ENCODE measurements at places on chromosomes 3 and 15.
A peak's percentile ranks its signal among the peaks of the same experiment; 100 is the strongest.

DNA sequence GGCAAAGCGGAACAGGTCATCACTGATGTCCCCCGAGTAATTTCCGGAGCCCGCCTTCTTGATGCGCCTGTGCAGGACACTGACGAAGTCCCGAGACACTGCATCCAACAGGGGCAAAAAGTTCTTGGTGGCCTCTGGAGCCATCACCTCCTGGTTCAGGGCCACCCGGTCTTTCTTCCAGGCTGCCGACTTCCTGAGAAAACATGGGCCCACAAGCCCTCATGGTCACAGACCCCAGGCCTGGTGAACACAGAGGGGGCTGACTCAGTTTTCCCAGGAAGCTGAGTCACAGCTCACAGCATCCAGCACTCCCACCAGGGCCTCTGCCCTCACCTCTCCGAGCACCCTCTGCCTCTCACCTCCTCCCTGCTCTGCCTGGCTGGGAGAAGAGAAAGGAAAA is 22.4 kb downstream of the CYP11A1 start:
- no peak for DNase-seq

- DNase-seq: peak; percentile 62
Measured at GRCh38 chr3:177320765-177321247, 123.5 kb upstream of the TBL1XR1 start.

GRCh38 chr15:65881766-65882434 is 12.6 kb downstream of the RAB11A start:
- no peak for DNase-seq

DNA sequence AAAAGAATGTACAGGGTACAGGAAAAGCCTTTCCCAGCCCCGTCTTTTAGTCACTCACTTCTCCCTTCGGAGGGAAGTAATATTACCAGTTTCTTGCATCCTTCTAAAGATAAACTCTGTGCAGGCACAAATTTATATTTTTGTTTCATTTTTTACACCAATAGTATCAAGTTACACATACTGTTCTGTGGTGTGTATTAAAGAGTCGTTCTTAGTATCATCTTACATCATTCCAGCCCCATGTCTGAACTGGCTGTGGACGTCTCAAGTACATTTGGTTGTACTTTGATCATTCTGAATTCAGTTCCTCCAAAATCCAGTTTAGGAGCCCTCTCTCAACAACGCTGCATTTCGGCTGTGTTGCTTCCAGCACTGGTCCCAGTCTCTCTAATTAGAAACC is 68.7 kb downstream of the LMLN start:
- DNase-seq: no peak

DNA sequence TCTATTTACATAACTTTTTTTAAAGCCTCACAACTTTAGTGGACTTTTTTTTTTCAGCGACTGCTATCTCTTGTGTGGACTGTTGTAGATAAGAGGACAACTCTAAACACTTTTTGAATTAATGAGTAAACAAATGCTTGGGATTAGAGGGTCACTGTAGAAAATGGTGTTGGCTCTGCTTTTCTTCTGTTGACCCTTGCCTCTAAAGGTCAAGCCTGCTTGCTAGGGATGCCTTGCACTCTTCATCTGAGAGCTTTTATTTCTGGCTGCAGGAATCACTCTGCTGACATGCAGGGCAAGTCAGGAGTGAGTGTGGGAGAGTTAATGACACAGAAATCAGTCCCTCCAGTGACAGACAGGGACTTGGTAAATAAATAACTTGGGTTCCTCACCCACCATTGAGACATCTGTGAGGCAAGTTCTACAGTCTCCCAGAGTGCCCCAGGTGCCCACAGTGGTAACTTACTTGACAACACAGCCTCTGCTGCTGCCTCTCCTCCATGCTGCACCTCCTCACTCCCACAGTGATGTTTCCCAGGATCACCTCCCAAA is 390.1 kb downstream of the IL20RB start:
- no peak for DNase-seq

- peak; percentile 75 for DNase-seq
Measured at GRCh38 chr3:12947504-12948369, 106.4 kb upstream of the RPL32 start.

DNA sequence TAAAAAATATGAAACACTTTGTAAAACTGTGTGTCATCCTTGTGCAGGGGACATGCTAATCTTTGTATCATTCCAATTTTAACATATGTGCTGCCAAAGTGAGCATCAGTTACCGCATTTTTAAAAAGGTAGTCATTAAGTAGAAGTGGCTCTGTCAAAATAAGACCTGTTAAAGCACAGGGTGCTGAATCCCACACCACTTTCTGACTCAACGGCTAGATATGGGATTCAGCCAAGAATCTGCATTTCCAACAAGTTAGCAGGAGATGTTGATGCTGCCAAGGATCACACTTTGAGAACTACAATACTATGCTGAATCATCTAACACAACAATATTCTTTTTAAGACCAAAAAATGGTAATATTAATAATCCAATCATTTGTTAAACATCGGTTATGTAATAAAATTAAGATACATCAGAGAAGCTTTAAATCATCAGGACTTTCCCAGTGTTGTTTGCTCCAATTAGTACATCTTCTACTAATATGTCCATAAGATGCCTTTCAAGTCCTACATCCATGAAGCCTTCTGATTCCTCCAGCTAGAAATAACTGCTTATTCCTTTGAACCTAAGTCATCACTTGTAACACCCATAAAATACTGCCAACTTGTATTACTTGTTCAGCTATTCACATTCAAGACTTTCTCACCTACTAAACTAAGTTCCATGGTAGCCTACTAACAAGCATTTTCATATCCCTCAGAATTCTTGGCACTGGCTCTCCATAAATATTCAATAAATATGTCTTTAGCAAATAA is 71.1 kb downstream of the TBL1XR1 start:
- no peak for DNase-seq

GRCh38 chr3:120092474-120092873 is 1.8 kb downstream of the GSK3B start:
- DNase-seq: no peak

DNA sequence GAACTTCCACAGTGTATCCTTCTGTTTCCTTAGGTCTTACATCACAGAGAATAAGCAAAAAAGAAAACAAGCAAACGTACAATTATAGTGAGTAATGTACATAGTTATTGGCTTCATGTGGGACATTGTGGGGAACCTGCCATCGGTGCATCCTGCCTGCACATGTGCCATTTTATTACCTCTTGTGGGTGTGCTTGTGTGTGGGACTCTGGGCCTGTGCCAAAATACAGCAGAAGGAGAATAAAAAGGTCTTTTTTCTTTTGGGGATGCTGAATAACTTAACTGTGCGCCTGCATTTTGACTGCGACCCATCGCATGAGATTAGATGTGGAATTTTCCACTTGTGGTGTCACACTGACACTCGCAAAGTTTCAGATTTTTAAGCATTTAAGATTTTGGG is 169.6 kb upstream of the DCBLD2 start:
- no peak for DNase-seq

- no peak for DNase-seq
Measured at GRCh38 chr3:37985637-37986320, 4.8 kb upstream of the VILL start.

- no peak for DNase-seq
Measured at GRCh38 chr3:121970047-121970446, 52.0 kb downstream of the ILDR1 start.

DNA sequence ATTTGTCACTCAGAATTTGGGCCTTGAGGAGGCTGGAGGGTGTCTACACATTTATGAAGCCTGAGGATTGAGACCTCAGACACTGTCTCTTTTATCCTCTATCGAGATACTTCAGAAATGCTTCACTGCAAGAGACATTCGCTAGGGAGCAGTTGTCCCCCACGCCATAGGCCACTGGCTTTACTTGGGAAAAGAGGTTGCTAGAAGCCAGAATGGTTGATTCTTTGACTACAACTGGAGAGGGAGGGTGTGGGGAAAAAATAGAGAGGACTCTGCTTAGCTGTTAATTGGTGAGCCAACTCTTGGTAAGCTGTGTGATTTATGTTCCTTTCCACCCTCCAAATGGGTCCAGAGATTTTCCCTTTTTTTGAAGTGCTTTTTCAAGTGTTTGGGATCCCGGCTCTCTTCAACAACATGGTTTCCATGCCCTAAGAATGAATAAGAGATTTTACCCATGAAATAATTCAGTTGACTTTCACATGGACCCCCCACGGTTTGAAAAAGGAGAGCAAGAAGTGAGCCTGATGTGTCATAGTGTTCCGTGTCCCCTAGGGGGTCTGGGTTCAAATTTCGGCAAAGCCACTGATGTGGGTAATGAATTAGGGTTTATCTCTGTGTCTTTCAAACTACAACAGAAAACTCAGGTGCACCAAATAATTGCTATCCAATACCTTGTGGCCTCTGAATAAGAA is 2.7 kb downstream of the BOC start:
- peak; percentile 61 for DNase-seq

GRCh38 chr3:171606151-171606751 is 146.0 kb upstream of the TNIK start:
- no peak for DNase-seq

GRCh38 chr3:131275556-131275955 is 106.0 kb upstream of the NUDT16 start:
- no peak for DNase-seq

- DNase-seq: no peak
Measured at GRCh38 chr3:102447272-102447671, 12.5 kb downstream of the ZPLD1 start.

- DNase-seq: no peak
Measured at GRCh38 chr3:153573481-153573880, 411.5 kb downstream of the RAP2B start.

DNA sequence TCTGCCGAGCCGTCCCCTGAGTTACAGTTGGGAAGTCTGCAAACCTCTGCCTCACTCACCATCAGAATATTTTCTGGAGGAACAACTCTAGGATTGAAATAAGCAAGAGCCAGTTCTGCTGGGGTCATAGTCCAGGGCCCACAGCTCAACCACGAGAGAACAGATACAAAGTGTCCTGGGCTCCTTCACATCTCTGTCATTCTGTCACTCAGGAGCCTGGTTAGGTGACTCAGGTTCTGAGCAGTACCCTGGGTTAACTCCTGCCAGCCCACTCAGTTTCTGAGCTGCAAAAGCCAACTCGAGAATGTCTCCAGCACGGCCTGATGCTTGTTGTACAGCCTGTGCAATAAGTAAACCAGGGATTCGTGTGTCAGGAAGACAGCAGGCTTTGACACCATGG is 155.7 kb downstream of the SLCO3A1 start:
- no peak for DNase-seq

- DNase-seq: peak; percentile 70
Measured at GRCh38 chr3:104437891-104438290, 928.8 kb upstream of the ALCAM start.
